Stimulated activated CD4-positive, alpha-beta T cell treated with anti-CD3 and anti-CD28 coated beads, Interleukin-1b, Interleukin-23, amount 100 ng/mL, for 1 hour (primary cell): ENCODE measurements at places on chromosomes 7 and 10.

DNA sequence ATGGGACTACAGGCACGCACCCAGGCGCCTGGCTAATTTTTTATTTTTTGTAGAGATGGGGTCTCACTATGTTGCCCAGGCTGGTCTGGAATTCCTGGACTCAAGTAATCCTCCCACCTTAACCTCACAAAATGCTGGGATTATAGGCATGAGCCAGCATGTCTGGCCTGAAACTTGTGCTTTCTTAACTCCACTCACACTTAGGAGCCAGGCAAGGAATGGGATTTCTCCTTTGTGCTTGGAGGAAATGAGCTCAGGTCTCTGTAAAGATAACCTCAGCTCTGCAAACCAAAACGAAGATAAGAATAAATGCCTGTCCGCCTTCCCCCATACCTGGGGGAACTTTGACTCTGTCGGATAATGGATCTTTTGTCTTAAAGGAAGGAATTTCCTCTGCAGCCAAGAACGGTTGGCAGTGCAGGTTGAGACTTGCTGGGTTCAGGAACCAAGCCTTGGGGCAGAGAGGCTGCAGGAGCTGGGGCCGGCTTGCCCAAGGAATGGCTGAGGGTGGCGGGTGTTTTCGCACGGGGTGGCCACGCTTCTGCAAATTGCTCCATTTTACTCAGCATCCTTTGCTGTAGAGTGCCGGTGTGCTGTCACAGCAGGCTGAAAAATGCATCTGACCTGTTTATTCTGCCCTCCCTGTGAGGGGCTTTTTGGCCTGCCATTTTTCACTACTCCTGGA is 174.2 kb downstream of the KIAA1217 start:
- no peak for DNase-seq

DNA sequence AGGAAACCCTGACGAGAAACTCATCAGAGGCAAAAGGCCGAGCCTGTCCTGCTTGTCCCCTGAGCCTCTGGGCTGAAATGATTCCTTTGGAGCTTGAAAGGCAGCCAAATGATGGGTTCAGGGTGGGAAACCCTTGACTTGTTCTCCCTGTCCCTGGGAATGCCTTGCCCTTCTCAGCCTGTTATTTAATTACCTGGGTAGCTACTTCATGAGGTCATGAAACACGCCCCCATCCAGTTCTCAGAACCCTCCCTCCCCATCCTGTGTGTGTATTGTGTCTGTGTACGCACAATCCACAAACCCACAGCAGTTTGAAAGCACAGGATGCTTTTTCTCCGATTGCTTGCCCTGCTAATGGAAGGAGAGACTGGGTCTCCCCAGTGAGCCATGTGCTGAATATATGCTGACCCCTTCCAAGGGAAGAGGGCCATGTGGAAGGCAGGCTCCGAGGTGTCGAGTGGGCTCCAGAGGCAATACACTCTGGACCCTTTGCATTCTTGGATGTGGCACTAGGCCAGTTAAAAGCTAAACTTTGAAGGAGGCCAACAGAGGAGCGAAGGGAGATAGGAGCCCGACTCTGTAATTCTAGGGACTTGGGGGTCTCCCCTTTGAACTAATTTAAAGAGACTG is 10.6 kb downstream of the DUSP5 start:
- DNase-seq: no peak

DNA sequence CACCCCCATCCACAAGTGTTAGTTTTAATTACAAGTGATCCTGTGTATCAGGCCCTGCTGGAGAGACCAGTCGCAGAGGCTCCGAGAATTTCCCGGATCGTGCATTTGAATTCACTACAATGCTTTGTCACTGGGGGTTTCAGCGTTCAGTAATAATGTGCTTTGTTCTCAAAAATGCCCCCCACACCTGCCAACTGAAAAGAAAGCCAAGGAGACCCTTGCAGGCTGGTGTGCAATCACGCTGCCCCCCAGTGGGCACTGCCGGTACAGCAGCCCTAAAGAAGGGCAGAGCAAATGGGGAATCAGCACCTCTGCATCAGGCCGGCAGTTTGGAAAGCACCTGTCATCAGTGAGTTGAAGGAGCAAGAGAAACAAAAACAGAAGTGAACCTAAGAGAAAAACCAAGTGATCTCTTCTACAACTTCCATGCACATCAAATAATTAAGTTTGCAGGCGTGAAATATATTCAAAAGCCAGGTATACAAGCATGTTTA is 177.6 kb downstream of the PARD3 start:
- peak; percentile 10 for DNase-seq

GRCh38 chr10:35635576-35635975 is 6.5 kb downstream of the FZD8 start:
- no peak for DNase-seq

DNA sequence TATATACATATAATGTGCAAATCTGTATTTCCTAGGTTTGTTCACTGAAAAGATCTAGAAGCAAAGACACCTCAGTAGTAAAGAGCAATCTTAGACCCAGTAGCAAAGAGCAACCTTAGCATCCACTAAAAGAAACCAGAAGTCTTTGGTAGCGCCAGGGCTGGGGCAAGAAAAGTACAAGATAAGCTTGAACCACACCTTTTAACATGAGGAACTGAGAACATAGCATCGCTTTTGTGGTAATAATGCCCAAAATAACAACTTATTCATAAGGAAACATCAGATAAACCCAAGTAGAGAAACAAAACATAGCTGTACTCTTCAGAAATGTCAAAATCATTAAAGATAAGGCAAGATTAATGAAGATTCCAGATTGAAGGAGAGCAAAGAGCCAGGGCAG is 173.4 kb downstream of the IMMP2L start:
- DNase-seq: no peak
